Stimulated activated CD8-positive, alpha-beta memory T cell treated with anti-CD3 and anti-CD28 coated beads, Interleukin-4, amount 100 ng/mL, for 4 hours (primary cell): ENCODE measurements at places on chromosomes 4 and X.

DNA sequence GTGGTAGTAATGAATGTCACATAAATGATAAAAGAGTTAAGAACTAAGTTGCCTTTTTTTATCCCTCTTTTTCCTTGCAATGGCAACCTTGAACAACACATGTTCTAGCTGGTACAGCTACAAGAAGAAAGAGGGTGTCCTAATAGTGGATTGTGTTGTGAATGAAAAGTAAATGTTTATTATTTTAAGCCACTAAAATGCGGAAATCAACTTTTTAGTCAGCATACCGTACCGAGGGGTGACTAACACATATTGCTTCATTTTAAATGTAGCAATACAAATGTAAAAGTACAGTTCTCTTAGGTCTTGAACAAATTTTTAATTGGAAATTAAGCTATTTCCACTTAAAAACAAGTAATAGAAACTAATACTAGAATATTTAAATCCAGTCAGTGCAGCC is 17.7 kb upstream of the AP1AR start:
- DNase-seq: no peak

GRCh38 chrX:3527166-3527565 is 180.7 kb upstream of the MXRA5 start:
- DNase-seq: no peak

DNA sequence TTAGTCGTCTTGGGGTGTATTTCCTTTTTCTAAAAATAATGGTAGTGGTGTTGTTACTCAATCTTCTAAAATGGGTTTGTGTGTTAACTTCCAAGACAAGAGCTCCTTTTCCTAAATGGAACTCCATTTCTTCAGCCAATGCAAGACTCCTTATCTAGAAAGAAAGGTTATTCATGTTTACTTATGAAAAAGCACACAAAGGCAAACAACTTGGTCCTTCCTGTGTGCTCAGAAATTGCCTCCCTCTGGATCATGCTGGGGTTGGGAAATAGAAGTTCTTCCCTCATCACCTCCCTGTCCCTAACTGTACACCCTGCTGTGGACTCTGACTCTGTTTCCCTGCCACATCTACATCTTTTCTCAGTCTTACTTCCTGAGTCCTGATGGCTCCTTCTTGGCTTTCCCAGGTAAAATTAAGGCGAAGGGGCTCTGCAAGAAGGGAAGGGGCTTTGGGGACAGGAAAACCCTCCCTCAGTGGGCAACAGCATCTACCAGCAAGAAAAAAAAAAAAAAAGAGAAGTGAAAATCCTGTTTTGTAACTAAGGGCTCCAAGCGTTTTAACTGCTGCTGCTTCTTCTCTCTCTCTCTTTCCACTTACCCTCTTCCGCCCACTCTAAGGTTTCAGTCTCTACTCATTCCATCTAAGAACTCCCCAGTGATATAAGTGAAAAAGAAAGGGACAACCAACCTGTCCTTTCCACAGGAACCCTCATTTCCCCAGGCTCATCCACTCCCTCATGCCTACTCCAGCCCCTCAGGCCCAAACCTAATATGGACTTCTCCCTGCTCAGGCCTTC is 19.8 kb upstream of the TASL start:
- no peak for DNase-seq

- DNase-seq: no peak
Observed at GRCh38 chr4:99219072-99219471, at the start of gene ADH6. TSS of gene ADH6 (minus strand) at chr4:99219246. CDS start at chr4:99219152, 94 bp downstream.

- DNase-seq: no peak
Observed at GRCh38 chrX:13717700-13718472, 16.5 kb downstream of the TRAPPC2 start.

DNA sequence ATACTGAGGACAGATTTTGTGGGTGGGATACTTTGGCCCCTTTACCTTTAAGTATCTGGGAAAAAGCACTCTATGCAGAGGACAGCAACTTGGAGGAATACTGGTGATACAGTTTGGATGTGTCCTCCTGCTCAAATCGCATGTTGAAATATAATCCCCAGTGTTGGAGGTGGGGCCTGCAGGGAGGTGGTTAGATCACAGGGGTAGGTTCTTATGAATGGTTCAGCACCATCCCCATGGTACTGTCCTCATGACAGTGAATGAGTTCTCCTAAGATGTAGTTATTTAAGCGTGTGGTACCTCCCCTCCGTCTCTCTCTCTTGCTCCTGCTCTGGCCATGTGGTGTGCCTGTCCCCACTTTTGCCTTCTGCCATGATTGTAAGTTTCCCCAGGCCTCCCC is 24.6 kb downstream of the GPAT3 start:
- no peak for DNase-seq

DNA sequence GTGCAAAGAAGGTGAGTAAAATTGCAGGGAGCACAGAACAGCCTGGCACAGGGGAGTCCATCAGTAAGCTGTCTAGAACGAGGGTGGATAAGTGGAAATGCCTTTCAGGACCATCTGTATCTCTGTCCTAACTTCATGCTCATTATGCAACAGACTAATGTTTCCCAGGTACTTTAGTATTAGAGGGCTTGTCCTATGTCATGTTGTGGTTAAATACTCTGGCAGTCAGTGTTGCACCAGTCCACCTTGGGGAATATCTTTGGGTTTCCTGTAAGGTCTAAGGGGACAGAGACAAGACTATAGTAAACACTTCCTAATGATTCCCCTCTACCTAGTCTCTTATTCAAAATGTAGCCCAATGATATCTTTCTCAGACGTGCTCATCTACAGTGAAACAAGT is 21.3 kb downstream of the NOCT start:
- DNase-seq: no peak

GRCh38 chrX:10582215-10582733 is 38.1 kb downstream of the MID1 start:
- no peak for DNase-seq

DNA sequence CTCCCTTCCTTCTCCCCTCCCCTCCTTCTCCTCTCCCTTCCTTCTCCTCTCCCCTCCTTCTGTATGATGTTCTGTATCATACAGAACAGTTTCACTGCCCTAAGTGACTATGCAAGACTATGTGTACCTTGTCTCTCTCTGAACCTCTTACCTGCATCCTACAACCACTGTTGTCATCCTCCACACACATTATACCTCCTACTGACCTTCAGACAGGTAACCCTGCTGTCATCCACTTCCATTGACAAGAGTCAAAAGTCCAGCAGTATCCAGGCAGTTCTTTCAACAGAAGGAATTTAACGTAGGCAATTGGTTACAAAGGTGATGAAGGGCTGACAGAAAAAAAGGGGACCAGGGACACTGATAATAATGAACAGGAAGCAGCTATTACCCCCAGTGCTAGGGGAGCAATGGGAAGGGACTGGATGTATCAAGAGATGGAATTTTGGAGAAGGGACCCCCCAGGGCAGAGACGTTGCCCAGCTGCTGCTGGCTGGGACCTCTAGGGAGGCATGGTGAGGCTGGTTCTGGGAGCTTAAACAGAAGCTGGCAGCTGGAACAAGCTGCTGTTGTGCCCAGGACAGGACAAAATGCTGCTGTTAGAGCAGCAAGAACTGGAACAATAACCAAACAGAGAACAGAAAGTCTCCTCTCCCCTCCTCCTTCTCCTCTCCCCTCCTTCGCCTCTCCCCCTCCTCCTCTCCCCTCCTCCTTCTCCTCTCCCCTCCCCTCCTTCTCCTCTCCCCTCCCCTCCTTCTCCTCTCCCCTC is 84.7 kb downstream of the DCTD start:
- DNase-seq: no peak

GRCh38 chrX:96176921-96177320 is 507.7 kb upstream of the DIAPH2 start:
- DNase-seq: no peak

DNA sequence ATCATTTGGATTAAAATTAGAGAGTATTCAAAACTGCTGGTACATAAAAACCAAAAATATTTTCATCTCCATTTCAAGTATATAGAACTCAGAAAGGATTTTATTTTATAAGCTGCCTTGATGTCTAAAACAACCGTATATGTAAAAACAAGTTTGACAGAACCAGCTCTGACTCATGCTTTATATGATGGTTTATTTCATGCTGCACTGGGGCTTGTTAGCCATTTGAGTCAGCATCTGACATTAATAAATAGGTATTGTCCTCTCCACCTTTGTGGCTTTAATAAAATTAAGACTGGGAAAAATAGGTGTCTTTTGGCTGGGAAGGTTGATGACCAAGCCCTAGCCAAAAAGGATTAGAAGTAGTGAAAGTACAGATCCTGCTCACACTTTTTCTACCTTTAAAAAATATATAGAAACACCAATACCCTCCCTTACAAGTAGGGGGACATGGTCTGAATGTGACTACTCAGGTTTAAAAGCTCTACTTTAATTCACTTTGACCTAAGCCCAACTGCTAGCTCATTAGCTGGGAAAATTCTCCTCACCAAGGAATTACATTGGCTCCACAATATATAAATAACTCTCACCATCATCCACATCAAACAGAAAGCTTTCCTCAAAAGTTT is 228.1 kb downstream of the ADAMTS3 start:
- no peak for DNase-seq

GRCh38 chrX:69109706-69110105 is 55.5 kb downstream of the PJA1 start:
- DNase-seq: no peak

DNA sequence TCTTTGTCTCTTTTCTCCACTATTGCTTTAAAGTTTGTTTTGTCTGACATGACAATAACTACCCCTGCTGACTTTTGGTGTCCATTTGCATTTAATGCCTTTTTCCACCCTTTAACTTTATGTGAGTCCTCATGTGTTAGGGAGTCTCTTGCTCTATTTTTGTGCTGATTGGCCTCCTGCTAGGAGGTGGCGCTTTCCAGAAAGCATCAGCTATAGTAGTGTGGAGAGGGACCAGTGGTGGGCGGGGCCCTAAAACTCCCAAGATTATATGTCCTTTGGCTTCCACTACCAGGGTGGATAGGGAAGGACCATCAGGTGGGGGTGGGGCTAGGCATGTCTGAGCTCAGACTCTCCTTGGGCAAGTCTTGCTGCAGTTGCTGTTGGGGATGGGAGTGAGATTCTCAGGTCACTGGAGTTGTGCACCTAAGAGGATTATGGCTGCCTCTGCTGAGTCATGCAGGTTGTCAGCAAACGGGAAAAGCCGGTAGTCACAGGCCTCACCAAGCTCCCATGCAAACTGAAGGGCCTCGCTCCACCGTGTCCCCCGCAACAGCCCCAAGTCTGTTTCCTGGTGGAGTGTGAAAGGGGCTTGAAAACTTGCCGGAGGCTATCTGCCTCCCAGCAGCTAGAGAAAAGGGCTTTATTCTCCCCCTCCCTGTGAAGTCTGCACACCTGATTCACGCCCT is 156.3 kb downstream of the CPEB2 start:
- no peak for DNase-seq

- DNase-seq: no peak
Observed at GRCh38 chr4:118716304-118716703, 31.1 kb downstream of the METTL14 start.

DNA sequence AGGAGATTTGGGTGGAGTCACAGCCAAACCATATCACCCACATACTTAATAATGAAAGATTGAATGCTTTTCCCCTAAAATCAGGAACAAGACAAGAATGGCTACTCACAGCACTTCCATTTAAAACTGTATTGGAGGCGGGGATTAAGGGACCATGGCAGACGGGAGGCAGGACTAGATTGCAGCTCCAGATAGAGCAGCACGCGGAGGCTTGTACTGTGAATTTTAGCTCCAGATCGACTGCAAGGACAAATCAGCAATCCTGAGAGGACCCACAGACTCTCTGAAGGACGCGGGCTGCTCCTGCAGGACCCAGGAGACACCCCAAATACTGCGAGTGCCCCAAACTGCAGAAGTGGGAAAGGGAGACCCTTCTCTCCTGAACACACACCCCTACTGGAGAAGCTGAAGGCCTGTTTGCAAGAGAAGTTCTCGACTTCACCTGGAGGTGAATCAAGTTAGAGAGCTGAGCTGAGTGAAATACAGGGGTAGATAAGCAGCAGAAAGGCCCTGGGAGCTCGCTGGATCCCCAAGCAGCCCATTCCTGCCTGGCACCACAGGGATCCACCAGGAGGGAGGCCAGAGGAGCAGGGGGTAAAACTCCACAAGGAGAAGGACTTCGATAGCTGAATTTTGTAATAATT is 207.4 kb upstream of the INTU start:
- DNase-seq: no peak

DNA sequence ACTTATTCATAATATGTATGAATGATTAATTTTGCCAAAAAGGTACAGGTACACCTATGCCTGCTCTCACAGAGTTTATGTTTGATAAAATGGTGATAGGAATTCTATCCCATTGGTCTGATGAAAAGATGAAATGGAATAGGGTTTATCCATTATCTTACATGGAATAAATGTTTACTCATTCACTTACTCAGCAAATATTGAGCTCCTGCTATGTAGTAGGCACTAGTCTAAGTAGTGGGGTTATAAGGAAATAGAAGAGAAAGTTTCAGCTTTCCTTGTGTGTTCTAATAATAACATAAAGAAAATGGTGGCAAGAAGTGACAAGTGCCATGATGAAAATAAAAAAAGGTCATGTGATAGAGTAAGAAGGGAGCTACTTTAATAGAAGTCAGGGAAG is 12.4 kb upstream of the SLC10A7 start:
- no peak for DNase-seq

- no peak for DNase-seq
Observed at GRCh38 chr4:168757500-168757899, 252.6 kb downstream of the CBR4 start.

GRCh38 chrX:47844117-47844516 is 7.4 kb downstream of the ZNF81 start:
- DNase-seq: no peak

DNA sequence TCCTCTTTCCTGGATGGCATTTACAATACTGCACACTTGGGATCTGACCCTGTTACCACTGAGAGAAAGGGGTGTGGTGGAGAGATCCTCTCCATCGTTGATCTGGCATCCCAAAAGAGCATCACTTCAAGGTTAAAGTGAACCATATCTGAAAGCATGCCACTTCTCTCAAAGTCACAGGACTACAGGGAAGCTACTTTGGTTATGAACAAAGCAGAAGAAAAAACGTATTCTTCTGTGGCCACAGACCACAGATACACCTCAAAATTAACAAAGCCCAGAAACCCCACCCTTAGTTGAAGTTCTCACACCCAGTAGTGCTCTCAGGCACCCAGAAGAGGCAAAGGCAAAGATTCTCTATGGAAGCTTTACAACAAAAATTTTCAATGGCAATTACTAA is 108.3 kb downstream of the JADE1 start:
- DNase-seq: no peak

GRCh38 chr4:2412534-2412884 is 5.9 kb downstream of the ZFYVE28 start:
- DNase-seq: no peak

DNA sequence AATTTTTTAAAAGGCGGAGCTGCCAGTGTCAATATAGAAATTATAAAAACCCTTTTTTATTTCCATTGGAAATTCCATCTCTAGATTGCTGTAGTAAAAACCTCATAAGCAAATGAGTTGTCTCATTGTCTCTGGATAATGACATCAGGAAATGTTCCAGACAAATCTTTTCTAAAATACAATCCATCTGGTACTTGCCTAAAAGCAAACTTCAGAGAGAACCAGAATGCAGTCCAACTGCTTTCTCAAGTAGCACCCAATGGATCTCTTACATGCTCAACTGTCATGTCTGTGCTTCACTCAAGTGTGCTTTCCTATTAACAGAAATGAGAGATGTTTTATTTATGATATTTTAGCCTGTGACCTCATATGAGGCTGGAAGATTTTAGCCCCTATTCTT is 399.6 kb upstream of the NDST3 start:
- DNase-seq: no peak
